ENCODE measurements at places on chromosomes 1 and 21. TPM values are rescaled to one million over a fixed set of nuclear protein-coding genes. Genes with fewer than 3 reads are reported as not detected.

GRCh38 chr1:58013237-58013636 is 533.3 kb downstream of the OMA1 start:
- DNase-seq, result no peak

GRCh38 chr1:54310439-54311328 is 95.5 kb downstream of the SSBP3 start:
- peak; percentile 51 for DNase-seq

- no peak for DNase-seq
These were observed 9.8 kb downstream of the H3-3A start for GRCh38 chr1:226072347-226072746.

DNA sequence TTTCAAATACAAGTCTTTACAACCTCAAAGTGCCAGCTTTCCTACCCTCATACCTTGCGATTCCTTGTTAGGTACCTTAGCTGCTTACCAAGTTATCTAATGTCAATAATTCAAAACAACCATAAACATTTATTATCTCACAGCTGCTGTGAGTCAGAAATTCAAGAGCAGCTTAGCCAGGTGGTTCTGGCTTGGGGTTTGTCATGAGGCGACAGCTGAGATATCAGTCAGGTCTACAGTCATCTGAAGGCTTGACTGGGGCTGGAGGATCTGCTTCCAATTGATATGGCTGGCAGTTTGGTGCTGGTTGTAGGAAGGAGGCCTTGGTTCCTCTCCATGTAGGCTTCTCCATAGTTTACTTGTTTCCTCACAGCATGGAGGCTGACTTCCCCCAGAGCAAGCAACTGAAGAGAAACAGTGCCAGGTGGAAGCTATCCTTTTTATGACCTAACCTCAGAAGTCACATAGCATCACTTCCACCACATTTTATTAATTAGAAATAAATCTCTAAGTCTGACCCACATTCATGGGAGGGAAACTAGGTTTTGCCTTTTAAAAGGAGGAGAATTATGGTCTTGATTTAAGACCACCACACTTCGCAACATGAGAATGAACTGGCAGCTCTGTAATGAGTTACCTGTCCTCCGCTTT is 103.3 kb upstream of the FGGY start:
- DNase-seq, result no peak

- DNase-seq, result peak; percentile 23
These were observed 601 bp downstream of the UBE2G2 start for GRCh38 chr21:44800971-44801467.

DNA sequence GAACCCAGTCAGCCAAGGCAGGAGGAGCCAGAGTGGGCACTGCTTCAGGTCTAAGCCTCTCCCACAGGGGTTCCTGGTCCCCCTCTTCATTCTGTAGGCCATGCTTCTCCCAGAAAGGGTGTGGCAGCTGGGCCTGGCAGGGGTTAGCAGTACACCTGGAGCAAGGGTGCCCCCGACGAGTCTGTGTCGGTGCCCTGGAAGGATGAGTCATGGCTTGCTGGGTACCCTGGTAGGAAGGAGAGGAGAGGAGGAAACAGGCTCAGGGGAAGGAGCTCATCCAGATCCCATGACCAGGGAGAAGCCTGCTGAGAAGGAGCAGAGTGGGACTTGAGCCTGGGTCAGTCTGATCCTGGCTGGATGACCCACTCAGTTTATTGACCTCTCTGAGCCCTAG is 10.3 kb downstream of the KDF1 start:
- no peak for DNase-seq

DNA sequence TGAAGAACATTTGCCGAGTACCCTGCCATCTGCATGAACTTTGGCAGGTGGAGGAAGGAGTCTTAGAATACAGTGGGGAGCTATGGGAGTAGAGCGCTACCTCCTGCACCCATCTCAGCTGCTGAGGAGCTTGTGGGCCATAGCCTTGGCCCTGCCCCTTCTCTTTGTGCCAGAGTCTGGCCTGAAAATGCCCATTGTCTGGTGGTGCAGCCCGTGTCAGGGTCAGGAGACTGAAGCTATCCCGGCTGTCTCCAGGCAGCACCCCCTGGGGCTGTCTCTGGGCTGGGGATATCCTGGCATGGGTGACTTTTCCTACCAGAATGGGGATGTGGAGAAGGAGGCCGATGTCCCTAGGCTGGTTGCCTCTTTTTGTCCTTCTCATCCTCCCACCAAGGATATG is 7.3 kb downstream of the IPO13 start:
- DNase-seq, result no peak

DNA sequence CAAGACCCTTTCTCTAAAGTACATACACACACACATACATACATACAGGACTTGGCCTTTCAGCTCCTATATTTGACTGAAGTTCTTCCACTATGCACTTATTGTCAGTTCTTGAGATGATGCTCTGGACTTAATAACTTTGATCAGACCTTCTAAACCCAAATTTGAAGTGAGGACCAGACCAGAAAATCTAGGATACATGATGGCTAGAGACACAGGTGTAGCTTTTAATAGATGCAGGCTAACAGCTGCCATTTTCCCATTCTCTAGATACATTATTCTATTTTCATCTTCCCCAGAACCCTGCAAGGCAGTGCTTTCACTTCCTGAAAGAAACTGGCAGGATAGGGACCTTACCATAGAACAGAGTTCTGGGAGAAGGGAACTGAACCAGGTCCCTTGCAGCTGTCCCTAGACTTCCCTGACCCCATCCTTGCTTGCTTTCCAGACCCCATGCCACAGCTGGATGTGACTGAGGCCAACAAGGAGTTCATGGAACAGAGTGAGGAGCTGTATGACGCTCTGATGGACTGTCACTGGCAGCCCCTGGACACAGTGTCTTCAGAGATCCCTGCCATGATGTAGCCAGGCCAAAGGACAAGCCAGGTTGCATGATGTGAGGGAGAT is 14.9 kb upstream of the RAB42 start:
- DNase-seq, result no peak

DNA sequence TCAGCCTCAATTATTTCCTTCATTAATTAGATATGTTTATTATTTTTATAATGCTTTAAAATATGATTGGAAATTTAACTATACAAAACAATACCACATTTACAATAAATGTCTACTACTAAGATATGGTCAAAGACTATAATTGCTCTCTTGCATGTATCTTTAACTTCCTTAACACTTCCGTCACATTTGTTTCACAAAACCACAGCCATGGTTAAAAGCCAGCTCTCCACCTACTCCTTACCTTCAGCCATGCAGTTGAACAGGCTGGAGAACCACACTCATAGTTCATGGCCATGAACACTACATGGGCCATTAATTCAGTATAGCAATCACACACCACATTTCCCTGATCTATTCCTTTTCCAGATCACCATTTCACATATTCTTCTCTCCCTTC is 72.2 kb downstream of the NME7 start:
- no peak for DNase-seq

DNA sequence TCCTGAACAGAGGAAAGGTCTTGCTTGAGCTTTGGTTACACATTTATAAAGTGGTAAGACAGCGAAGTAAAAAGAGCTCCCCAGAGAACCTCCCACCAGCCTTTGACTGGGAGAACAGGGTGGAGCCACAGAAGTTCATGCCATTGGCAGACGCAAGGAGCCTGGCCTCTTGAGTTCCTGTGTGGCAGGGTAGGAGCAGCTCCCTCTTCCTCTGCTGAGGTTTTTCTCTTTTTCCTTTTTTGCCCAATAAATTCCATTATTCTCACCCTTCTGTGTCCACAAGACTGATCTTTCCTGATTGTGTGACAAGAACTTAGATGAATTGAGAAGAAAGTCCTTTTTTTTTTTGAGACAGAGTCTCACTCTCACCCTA is 4.3 kb downstream of the THEM4 start:
- peak; percentile 81 for DNase-seq

DNA sequence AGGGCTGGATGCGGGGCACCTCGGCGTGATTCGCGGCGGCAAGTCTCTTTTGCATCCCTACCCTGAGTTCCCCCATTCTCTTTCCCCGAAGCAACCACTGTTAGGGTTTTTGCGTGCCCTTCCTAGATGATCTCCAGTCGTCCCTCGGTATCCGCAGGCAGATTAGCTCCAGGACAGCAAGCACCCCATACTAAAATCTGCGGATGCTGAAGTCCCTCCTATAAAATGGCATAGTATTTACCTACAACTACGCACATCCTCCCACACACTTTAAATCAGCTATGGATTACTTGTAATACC is 22.8 kb upstream of the CFAP126 start:
- DNase-seq, result no peak

GRCh38 chr1:38041936-38042834 is 4.4 kb downstream of the POU3F1 start:
- DNase-seq, result no peak

DNA sequence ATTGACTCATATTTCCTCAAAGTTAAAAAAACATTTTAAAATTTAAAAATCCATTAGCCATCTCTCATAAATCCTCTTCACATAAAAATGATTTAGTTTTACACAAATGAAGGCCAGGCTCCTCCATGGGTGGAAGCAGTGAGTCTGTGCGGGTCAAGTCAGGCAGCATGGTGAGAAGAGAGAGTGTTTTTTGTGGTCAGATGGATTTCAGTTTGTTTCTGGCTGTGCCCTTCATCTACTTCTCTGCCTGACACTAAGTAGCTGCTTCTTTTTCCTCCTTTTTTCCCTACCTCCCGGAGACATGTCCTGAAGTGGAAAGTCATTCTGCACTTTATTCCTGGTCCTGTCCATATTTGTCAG is 10.3 kb downstream of the PLA2G4A start:
- no peak for DNase-seq

GRCh38 chr1:237759377-237759776 is 131.3 kb downstream of the ZP4 start:
- DNase-seq, result no peak

Gene PDZK1IP1
- not detected for total RNA-seq

Gene CHI3L1
- total RNA-seq, result 0.18 TPM

Gene KIF21B
- total RNA-seq, result 67.1 TPM

Gene PADI1
- not detected for total RNA-seq

Gene TRIM17
- total RNA-seq, result 1.2 TPM

Gene ZNF669
- 6.9 TPM for total RNA-seq

Gene DCLRE1B
- total RNA-seq, result 21.8 TPM

Gene RIPPLY3
- 0.16 TPM for total RNA-seq

Gene PLD5
- not detected for total RNA-seq

Gene BCAN
- not detected for total RNA-seq

Gene UBAP2L
- total RNA-seq, result 255 TPM

Measured in activated CD4-positive, alpha-beta T cell treated with anti-CD3 and anti-CD28 coated beads for 36 hours (primary cell).